ENCODE measurements at places on chromosomes 6 and 20.

DNA sequence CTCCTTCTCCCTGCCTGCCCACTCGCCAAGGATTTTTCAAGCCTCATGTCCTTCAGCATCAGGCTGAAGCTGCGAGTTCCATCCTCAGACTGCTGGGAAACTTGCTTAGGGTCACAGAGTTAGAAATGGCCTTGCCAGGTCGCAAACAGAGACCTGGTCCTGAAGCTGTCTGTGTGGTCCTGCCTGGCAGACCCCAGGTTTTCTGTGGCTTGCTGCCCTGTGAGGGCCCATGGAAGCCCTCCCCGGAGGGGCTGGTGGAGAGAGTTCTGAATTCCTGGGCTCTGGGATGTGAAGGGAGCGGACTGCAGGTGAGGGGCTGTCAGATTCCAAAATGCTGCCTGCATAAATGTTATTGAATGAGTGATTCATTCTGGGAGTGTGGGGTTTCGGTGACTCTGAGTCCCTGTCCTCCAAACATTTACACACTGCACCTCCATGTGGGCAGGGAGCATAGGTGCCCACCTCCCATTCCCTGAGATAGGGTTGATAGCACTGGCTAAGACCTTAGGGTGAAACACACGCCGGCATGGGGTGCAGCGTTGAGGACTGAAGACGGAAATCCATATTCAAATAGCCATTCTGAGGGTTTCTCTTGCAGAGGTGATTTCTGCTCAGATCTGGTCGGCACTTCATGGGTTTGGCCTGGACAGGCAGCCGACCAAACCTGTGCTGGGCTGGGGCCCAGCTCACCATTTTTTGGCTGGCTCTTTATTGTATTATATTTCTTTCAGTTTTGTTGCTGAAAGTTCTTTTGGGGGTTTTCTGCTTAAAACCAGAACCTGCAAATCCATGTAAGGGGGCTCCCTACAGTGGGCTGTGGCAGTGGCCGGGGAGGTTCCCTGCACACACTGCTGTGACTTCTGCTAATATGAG, 21.8 kb upstream of the IRF4 start:
- no peak for DNase-seq

GRCh38 chr20:54208548-54209176, 775 bp downstream of the PFDN4 start:
- DNase-seq, result no peak

- no peak for DNase-seq
Observed at GRCh38 chr6:79818471-79818870, 128.9 kb downstream of the ELOVL4 start.

DNA sequence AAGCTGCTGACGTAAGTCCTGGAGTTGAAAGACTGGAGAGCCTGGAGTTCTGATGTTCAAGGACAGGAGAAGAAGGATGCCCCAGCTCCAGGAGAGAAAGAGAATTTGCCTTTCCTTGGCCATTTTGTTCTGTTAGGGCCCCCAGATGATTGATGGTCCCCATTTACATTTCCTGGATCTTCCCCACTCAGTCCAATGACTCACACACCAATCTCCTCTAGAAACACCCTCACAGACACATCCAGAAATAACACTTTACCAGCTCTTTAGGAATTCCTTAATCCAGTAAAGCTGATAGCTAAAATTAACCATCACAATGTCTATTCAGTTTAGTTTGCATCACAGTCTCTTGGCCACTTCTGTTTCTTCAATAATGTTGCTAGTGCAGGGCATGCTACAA, 260.2 kb upstream of the IRAK1BP1 start:
- DNase-seq, result no peak

- no peak for DNase-seq
Observed at GRCh38 chr6:43254138-43254817, 11.0 kb downstream of the TTBK1 start.

DNA sequence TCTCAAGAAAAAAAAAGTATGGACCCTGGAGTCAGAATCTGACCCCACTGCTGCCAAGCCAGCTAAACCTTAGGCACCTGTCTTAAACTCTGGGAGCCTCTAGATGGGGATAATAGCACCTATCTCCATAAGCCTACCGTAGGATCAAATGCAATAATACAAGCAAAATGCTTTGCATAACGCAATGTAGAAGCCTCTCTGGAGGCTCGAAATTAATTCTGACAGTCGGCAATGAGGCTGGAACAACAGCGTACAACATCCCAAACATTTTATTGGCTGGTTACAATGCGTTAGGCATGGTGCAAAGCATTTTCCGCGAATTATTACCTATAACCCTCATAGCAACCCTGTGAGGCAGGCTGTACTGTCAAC, 521 bp downstream of the CDK5RAP1 start:
- no peak for DNase-seq

GRCh38 chr6:13141387-13141786, 186.9 kb downstream of the TBC1D7 start:
- no peak for DNase-seq
